ENCODE measurements at places on chromosomes 16 and 17.

DNA sequence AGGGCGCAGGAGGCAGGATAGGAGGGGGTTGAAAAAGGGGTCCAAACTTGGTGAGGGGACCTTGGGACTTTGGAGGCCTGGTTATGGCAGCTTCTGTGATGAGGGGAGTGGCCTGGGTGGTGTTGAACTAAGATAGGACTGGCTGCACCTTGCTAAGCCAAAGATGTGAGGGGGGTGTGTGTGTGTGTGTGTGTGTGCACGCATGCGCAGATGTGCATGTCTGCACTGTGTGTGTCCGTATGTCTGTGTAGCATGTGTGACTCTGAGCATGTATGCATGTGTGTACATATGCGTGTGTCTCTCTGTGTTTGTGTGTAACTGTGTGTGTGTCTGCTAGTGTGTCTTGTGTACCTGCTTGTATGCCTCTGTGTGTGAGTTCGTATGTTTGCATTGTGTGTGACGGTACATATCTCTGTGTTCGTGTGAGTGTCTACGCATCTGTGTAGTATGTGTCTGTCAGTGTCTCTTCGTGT, 4.1 kb downstream of the SLC16A5 start:
- no peak for DNase-seq

DNA sequence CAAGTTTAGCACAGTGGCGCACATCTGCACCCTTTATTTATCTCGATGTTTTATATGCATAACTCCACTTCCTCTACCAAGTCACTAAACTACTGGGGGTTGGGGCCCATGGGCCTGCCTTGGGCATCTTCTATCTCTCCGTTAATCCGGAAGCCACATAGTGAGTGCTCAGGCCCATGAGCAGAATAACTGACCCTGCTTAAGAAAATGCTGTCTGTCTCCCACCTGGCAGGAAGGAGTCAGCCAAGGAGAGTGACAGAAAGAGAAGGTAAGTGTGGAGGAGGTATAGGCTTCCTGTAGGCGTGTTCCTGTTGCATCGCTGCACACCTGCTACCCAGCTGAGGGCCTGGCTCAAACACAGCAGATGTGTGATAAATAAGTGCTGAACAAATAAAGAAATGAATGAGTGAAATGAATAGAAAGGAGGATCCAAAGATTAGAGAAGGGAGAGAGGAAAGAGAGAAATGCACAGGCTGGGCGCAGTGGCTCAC, 320.1 kb downstream of the SLC39A11 start:
- no peak for DNase-seq

- DNase-seq, result no peak
Observed at GRCh38 chr17:7217113-7217987, 2.3 kb downstream of the DLG4 start.

DNA sequence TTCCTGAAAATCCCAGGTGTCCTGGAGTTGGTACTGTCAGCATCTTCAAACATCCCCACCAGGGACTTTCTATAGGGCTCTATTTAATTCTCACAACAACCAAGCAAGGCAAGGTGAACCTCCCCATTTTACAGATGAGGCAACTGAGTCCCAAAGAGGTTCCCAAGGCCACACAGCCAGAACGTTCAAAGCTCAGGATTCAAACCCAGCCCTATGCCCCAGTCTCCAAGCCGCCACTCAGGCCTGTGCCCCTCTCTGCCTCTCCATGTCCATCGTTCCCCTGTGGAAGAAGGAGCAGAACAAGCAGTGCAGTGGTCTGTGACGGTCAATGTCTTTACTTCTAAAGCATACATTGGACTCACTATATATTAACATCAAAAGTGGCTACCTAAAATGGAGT, 6.1 kb downstream of the ZNF319 start:
- no peak for DNase-seq

- DNase-seq, result no peak
Observed at GRCh38 chr17:31433091-31433790, 41.8 kb downstream of the RAB11FIP4 start.

GRCh38 chr17:58643147-58643546, 48.7 kb downstream of the TEX14 start:
- no peak for DNase-seq

- DNase-seq, result no peak
Observed at GRCh38 chr17:61695779-61696337, 104.8 kb upstream of the NACA2 start.

DNA sequence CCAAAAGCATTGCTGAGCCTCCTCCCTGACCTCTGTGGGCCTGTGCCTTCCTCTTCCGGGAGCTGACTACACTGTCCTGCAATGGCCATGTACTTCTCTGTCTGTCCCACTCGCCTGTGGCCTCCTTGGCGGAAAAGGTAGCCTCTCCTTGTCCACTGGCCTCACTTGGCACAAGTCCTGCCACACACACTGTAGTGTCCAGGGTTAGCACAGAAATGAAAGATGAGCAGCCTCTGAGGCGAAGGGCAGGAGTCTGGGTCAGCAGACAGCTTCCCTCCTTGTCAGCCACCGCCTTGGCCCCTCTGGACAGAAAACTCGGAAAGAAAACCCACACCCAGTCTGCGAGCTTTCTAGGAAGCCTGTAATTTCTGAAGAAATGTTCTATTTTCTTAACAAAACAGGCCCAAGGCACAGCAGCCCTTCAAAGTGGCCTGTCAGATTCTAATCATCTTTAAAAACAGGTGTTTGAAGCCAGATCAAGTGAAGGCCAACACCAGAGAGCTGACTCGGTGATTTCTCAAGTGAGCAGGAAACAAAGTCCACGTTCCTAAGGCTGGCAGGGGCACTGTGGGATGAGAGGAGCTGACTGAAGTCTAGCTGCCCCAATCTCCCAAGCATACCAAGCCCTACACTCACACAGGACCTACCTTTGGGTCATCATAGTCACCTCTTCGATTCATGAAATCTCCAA, 67.2 kb downstream of the GTF3C1 start:
- no peak for DNase-seq

GRCh38 chr16:51524555-51525373, 373.7 kb upstream of the SALL1 start:
- DNase-seq, result no peak

GRCh38 chr17:27520491-27521185, 64.4 kb downstream of the KSR1 start:
- DNase-seq, result no peak

DNA sequence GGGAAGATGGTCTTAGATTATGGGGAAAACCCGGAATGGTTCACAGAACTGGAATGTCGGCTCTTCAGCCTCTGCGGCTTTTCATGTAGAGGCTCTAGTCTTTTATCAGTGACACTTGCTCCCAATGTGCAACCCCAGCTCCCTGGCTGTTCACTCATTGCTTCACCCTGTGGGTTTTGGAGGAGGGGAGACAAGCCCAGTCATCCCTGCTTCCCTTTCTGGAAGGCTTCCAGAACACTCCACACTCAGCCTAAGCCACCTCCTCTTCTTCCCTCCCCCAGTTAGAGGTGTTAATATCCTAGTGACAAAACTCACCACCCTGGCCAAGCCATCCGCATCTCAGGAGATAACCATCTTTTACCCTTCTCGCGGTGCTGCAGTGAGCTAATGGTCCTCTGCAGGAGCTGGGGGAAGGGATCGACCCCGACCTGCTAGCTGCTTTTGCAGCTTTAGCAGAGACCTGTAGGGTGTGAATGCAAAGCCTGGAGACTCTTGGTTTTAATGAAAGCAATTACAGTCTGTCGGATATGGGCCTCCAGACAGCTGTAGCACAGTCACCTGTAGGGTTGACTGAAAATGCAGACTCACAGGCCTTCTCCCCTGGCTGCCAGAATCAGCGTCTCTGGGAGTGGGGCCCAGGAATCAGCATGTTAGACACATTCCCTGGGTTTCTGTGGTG, 24.3 kb upstream of the LASP1NB start:
- DNase-seq, result no peak

DNA sequence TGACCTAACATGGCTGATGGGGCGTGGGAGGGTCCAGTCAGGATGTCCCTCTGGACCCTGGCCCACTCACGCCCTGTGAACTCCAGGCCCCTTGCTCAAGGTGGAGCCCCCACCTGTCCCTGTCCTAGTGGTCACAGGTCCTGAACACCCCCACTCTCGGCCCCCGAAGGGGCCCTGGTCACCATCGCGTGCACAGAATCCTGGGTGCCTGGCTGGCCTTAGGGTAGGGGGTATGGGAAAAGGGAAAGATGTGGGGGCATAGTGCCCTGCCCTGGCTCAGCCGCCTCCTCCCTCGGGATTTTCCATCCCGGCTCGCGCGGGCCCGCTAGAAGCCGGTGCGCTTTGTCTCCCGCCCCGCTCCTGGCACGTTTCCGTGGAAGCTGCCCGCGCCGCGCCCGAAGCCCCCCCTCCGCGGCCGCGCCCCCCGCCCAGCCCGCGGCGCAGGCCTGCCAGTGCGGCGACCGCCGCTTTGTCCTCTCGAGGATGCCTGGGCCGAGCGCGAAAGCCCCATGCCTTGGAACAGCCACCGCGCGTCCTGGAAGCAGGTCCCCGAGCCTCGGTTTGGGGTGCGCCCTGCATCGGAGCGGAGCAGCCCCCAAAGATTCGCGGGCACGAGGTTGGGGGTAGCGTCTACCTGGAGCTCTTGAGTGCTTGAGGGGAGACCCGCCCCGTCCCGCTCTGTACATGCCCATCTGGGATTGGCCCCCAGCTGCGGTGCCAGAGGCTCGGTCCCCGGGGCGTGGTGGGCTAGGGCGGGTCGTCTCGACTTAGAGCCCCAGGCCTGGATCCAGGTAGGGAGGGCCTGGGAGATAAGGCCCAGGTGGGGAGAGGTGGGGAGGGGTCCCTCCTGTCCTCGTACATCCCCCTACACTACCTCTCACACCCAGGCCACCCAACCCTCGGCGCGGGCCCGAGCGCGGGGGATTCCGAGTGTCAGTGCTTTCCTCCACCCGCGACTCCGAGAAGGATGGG, 1.3 kb downstream of the SMPD3 start:
- no peak for DNase-seq

- no peak for DNase-seq
Observed at GRCh38 chr17:40953881-40954280, 12.9 kb downstream of the KRT39 start.

- no peak for DNase-seq
Observed at GRCh38 chr16:11280616-11281522, at the start of gene PRM1. Gene PRM1, minus strand, starts transcription at chr16:11281330. Its CDS starts 92 bp downstream, at chr16:11281238.

GRCh38 chr16:52572656-52573055, 25.7 kb upstream of the TOX3 start:
- no peak for DNase-seq

DNA sequence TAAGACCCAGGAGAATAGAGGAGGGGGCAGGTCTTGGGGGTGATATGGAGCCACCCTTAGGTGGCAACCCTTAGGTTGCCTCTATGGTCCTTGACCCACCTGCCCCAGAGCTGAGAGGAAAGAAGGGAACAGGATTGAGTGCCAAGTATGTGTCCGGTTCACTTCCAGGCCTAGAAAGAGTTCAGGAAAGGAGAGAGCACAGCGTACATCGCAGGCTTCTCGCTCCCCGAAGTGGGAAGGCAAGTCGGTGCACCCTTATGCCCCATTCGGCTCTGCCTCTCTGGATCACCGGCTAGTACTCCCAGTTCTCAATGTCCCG, 631 bp downstream of the SP6 start:
- DNase-seq, result no peak

- DNase-seq, result no peak
Observed at GRCh38 chr16:1812732-1813163, 13.9 kb downstream of the HAGH start.

DNA sequence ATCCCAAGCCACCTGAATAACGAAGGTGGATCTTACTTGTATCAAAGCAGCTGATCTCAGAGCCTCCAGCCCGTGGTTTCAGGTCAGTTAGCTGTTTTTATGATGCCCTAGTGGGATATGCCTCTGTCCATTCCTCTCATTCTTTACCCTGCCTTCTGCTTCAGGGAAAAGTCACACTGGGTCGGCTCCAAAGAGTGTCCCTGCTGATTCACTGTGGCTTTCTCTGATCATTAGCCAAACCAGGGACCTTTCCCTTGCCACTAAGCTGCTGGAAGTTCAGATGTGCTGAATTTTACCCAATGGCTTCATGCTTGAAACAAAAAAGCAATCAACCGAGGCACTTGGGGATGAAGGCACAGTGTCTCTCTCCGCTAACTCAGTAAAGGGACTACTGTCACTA, 170.2 kb upstream of the SALL1 start:
- DNase-seq, result no peak

DNA sequence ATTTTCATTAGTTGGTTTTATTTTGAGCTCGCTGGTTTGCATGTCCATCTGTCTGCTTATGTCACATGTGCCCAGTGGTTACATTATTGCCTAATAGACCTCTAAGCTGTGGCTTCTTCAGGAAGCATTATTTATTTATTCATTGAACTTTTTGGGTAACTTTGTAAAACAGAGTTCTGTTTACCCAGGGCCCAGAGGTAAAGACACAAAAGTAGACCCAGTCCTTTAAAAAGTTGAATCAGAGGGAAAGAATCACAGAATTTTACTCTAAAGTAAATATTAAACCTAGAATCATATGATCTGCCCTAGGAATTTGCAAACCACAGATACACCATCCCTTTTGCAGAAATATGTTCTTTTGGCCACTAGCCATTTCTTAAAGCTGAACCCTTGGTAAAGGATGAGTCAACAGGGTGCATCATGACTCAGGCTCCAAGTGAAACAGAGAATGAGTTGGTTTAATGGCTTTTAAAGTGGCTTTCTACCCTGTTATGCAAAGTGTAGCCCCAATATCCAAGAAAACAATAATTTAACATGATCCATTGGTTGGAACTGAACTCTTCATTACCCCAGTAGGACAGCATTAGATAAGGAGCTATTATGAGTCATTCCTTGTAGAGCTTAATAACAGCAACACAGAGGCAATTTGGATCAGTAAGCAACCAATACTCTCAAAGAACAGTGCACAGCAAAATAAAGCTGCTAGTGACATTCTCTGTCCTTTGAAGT, 236.3 kb downstream of the KCNJ2 start:
- no peak for DNase-seq

Data from GM12892 (cell line).